Left renal cortex interstitium (tissue), 4 donors: ENCODE measurements at places on chromosomes 13 and 19.
A peak's percentile ranks its signal among the peaks of the same experiment; 100 is the strongest.

- no peak for DNase-seq
These were observed 55.0 kb downstream of the TSHZ3 start for GRCh38 chr19:31294189-31294588.

DNA sequence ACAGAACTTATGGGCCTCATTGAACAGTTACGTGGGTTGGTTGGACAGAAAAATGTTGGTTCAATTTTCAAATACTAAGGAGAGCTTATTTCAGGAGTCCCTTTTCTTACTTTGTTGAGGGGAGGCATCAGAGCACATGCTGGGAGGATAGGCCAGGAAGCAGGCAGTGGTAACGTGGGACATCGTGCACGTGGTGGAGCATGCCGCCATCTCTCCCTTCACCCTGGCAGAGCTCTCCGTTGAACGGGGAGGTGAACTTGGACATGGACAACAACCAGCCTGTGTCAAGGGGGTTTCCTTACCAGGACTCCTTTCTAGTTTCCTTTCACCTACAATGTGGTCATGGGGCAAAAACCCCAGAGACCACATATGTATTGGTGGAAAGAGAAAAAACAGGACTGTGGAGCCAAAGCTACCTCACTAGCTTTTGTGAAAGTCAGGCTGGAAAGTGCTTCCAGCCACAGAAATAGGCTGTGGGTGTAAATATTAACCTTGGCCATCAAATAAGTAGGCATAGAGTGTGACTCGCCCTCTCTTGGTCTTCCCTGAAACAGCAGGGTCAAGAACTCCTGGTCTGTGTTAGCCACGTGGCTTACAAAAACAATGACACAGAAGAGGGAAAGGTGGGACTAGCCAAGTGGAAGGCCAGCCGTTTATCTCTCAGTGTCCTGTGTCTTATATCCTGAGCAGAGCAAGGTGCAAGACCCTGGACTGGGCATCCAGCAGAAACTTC lies 14.4 kb downstream of the MICOS13 start:
- DNase-seq, result no peak

GRCh38 chr19:46609511-46610412 lies 8.6 kb downstream of the CALM3 start:
- no peak for DNase-seq

DNA sequence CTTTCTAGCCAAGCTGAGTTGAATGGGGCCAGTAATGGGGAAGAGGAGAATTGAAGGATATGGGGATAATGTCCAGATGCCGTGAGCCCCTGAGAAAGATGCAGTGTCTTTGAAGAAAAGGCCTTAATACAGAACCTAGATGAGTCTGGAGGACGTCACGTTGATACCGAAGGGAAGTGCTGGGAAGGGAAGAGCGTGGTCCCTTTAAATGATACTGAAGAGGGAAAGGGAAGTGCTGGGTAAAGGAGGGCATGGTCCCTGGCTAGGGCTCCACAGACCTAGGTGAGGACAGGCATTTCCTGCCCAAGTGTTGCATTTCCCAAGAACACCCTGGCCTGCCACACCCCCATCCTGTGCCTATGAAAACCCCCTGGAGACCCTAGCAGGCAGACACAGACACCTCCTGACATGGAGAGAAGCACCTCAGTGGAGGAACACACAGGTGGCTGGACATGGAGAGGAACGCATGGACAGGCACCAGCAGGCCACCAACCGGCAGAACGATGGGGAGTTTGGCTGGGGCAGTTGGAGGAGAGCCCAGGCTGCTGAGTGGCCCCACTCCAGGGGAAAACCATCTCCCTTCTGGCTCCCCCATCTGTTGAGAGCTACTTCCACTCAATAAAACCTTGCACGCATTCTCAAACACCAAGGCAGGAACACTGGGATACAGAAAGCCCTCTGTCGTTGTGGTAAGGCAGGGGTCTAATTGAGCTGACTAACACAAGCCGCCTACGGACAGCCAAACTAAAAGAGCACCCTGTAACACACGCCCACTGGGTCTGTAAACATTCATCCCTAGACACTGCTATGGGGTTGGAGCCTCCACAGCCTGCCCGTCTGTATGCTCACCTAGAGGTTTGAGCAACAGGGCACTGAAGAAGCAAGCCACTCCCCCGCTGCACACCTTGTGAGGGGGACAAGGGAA lies 34.9 kb upstream of the POMP start:
- no peak for DNase-seq

DNA sequence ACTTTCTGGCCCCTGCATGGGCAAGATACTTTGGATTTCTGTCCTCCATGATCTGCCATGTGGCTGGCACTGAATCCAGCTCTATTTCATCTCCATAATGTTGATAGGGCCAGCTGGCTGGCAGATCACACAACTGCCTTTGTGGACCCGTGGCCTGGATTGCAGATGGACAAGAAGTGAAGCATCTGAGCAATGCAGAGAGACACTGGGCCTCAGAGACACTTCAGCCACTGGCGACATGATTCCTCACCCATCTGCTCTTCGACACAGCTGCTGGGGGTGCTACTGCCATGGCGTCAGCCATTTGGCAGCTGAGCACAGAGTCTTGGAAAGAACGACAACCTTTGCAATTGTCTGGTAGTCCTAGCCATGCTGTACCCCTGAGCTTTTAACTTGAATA lies 79.5 kb upstream of the MYO16 start:
- DNase-seq, result no peak

GRCh38 chr19:52653161-52653560 lies 15.0 kb upstream of the ZNF83 start:
- no peak for DNase-seq

GRCh38 chr13:27334774-27335435 lies 64.3 kb downstream of the RASL11A start:
- no peak for DNase-seq

- no peak for DNase-seq
These were observed 134.3 kb downstream of the KDM4B start for GRCh38 chr19:5103061-5103701.

- DNase-seq, result no peak
These were observed 164.2 kb downstream of the FOXO1 start for GRCh38 chr13:40502236-40502635.

DNA sequence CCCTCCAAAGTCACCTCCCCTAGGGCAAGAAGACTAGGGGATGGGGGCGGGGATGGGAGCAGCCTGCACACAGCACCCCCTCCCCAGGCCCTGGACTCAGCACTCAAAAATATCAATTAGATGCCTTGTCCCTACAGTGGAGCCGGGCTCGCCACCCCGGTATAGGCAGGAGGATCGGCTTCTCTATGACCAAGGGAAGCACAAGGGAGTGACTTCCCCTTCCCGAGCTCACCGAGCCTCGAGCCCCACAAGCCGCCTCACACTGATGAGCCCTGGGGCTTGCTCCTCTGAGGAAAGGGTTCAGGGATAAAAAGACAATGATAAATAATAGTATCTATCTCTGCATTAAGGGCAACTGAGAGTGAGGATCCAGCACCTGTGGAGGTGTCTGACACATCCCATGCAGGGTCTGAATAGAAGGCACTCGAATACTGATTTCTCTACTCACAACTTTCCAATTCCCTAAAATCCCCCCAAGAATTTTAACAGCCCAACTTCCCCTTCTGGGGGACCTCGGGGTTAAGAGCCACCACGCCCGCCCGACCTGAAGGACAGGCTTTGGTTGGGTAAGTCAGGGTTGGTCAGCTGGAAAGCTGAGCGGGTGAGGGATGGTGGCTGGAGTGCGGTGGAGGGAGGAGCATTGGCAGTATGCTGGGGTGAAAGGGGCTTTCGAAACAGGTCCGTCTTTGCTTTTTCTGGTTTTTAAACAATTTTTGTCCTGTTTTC lies 51.3 kb downstream of the STK24 start:
- no peak for DNase-seq

GRCh38 chr19:2524840-2525723 lies 49.2 kb downstream of the GADD45B start:
- no peak for DNase-seq

- no peak for DNase-seq
These were observed 6.0 kb downstream of the SYCE2 start for GRCh38 chr19:12913011-12913561.

- peak; percentile 75 for DNase-seq
These were observed 50.7 kb upstream of the USP29 start for GRCh38 chr19:57068921-57069697.

DNA sequence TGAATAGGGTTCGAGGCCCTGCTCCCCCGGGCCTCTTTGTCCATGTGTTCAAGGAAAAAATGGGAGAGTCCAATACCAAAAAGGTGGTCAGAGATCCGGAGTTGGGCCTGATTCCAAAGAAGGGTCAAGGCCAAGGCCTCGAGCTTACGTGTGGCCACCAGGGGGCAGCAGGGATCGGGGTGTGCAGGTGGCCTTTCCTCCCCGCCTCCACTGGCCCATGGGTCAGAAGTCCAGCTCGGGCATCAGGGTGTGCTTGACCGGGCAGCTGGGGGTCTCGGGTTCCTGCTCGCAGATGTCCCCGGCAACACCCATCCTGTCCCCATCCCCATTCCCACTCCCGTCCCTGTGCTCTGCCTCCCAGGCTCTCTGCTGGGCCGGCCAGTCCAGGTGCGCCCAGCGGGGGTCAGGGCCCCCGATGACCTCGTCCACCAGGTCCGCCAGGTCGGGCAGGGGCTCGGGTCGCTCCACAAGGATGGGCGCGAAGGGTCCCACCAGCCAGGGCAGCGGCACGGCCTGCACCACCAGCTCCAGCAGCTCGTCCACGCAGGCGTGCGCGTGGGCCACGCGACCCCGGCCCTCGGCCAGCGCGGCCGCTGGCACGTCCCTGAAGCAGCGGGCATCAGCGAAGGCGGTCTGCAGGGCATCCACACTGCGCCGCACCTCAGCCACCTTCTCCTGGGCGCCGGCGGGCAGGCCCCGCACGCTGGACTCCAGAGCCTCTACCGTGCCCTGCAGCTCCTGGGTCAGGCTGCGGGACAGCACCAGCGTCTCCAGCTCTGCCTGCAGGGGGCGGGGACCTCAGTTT lies 5.2 kb upstream of the PLIN4 start:
- no peak for DNase-seq

DNA sequence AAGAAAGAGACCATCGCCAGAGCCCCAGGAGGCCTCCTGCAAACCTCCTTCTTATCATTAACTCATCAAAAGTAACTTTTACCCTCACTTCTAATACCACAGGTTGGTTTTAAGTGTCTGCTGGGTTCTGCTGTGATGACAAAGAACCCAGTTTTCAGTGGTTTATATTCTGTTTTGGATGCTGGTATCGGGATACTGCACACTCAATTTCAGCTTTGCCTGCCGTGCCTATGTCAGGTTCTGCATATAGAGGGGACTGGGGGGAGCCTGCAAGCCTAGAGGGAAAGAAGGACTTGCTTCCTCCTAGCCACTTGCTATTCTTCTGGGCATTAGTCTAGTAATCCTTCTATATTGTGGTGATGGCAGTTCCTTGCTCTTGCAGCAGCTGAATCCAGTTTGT lies 242.4 kb downstream of the KCNRG start:
- DNase-seq, result no peak

DNA sequence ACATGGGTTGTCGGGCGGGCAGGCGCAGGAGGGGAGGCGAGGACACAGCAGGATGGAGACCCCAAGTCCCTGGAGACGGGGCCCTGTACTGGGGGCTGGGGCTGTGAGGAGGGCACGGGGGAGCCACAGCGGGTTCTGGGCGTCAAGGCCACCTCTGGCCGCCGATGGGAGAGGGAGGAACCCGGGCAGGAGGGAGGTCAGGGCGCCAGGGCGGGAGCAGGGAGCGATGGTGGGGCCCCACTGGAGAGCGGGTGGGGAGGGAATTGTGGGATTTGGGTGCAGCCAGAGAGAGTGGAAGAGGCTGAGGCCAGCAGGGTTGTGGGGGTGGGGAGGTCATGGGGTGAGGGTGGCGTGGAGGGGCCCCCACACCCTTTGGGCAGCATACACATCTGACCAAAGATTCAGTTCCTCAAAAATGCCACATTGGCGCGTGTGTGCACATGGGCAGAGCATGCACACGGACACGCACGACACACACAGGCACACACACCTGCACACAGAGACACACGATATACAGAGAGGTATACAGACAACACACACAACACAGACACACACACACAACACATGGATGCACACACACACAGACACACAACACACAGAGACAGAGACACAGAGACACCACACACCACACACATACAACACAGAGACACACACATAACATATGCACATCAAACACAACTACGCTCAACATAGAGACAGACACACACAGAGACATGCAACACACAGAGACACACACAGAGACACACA lies 54.9 kb downstream of the AP1M1 start:
- DNase-seq, result no peak

DNA sequence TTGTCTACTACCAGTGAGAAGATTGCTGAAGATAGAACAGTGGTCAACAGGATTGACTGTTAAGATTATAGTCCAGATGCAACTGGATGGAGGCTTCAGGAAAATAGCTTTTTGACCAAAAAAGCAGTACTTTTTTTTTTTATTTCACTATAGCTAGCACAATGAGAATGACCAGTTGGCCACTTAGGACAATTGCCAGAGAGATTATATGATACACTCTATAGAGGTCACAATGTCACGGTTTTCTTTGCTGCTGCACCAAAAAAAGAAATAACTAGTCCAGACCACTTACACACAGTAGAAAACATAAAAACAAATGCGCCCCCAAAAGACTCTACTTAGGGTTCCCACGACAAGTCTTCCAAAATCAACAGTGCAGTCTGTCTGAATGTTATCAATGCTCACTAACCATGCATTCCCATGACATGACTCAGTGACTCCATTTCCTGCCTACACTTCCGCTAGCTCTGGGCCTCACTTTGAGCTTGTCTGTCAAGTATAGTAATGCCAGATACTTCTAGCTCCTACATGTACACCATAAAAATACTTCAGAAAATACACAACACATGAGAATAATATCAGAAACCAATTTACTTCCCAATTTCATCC lies 209.1 kb upstream of the STARD13 start:
- no peak for DNase-seq
